Head of caudate nucleus (tissue), 42 donors: ENCODE measurements at places on chromosomes 5 and 9.

DNA sequence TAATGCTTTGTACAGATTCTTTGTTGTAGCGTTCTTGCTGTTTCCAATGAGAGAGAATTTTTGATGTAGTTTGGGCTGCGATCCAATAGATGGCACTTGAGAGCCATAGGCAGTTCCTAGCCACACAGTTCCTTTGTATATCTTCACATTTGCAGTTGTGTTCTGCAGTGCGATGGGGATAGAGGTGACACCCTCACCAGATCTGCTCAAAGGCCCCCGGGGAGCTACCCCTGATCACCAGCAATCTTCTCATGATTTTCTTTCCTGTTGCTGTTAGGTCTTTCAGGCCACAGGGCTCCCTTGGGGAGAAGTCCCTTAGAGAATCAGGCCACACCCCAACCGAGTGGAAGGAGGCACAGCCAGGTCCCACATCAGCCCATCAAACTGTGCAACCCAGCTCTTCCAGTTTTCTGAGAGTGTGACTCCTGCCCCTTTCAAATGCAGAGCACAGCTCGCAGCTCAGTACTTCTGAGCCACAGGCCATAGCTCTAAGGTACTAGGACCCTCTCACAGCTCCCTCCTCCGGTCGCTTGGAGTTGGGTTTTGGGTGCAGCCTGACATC lies 353.7 kb downstream of the SLCO4C1 start:
- peak; percentile 12 for DNase-seq

GRCh38 chr5:122736086-122736845 lies 38.6 kb upstream of the SNX2 start:
- no peak for DNase-seq

GRCh38 chr5:167812871-167813270 lies 478.6 kb upstream of the WWC1 start:
- no peak for DNase-seq

GRCh38 chr9:103397868-103398600 lies 402.9 kb downstream of the CYLC2 start:
- peak; percentile 63 for DNase-seq
